ENCODE measurements at places on chromosomes 4 and X.

- no peak for DNase-seq
Observed at GRCh38 chr4:87077914-87078585, 142.4 kb downstream of the KLHL8 start.

- no peak for DNase-seq
Observed at GRCh38 chrX:107675823-107676555, 47.7 kb downstream of the PRPS1 start.

- DNase-seq: no peak
Observed at GRCh38 chr4:34178476-34178875, 2065.8 kb downstream of the ARAP2 start.

DNA sequence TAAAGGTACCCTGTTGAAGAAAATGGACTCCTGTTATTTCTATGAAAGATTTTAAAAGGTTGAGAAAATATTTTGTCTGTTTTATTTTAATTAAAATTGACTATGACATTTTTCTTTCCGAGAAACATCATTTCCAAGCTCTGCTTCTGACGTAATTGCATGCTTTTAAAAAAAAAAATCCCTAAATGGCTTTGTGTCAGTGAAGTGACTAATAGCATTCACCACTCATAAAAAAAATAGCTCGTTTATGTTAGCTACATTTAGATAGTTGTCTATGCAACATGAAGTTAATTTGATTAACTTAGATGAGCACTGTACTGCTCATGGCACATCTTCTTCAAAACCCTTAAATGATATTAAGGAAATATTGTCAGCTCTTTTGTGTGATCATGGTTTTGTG lies 105.1 kb upstream of the KLHL13 start:
- DNase-seq: no peak

DNA sequence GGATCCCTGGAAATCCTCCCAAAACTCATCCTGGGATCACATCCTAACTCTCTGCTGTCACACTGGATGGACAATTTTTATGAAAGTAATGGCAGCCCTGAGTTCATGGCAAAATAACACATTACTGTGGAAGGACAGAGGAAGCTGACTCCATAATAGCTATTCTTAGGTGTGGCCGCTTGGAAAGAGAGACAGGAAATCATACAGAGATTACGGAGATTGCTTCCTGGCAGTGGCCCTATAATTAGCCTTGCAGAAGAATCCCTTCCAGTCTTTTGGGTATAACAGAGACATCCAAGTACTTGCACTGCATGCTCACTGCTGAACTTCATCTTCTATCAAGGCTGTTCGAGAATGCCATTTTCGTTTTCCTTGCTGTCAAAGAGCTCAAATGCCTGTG lies 133.1 kb upstream of the VCX start:
- no peak for DNase-seq

DNA sequence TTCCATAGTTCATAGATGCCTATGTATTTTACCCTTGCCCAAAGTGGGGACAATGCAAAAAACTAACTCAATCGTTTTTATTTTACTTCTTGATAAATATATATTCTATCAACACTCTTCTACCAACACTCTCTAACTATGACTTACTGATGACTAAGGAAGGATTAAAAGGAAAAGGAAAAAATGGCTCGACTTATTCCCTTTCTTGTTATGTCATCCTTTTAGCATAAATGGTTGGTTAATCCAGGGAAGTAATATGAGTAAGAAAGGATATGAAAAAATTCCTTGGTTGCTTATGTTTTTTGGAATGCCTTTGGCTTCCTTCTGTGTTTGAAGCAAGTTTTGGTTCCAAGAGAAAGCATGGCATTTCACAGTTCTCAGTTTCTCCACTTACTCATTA lies 1087.1 kb downstream of the C4orf33 start:
- DNase-seq: no peak

GRCh38 chr4:182531555-182532162 lies 288.5 kb downstream of the TENM3 start:
- no peak for DNase-seq

DNA sequence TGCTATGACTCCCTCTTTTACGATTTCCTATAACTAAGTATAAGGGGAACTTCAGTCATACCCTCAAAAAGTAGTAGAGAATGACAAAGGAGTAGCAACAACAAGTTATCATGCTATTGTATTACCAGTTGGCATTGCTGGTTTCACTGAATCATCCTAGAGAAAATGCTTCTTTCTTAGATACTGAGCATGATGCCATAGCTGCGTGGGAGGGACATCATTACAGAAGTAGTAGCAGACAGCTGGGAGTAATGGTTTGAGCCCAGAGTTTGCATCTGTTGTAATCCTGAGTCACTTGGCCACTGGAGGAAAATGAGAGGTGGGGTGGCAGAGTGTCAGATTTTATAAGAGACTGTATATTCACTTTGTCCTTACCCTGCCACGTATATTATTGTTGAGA lies 38.6 kb downstream of the MTMR1 start:
- DNase-seq: no peak

- DNase-seq: peak; percentile 38
Observed at GRCh38 chrX:85963736-85964135, 83.6 kb downstream of the CHM start.

DNA sequence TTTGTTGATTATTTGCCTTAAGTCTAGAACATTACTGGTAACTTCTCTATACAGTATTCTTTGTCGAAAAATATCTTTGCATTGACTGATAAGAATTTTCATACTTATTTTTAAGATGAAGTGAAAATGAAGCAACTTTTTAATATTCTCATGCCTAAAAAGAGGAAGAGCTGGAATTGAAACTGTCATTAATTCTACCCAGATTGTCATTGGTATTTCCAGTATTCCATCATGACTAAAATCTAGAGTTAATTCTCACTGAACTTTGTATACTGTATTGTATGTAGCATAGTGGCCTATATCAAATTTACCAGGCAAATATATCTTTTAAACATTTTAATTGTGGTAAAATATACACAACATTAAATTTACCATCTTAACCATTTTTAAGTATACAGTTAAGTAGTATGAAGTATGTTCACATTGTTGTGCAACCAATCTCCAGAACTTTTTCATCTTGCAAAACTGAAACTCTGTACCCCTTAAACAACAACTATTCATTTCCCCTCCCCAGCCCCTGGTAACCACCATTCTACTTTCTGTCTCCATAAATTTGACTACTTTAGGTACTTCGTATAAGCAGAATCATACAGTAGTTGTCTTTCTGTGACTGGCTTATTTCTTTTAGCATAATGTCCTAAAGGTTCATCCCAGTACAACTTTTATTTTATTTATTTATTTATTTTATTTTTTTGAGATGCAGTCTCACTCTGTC lies 24.3 kb upstream of the ZNF41 start:
- DNase-seq: no peak

GRCh38 chr4:168737806-168738172 lies 240.9 kb downstream of the PALLD start:
- DNase-seq: no peak

- no peak for DNase-seq
Observed at GRCh38 chrX:133645977-133646718, 230.9 kb upstream of the GPC4 start.

DNA sequence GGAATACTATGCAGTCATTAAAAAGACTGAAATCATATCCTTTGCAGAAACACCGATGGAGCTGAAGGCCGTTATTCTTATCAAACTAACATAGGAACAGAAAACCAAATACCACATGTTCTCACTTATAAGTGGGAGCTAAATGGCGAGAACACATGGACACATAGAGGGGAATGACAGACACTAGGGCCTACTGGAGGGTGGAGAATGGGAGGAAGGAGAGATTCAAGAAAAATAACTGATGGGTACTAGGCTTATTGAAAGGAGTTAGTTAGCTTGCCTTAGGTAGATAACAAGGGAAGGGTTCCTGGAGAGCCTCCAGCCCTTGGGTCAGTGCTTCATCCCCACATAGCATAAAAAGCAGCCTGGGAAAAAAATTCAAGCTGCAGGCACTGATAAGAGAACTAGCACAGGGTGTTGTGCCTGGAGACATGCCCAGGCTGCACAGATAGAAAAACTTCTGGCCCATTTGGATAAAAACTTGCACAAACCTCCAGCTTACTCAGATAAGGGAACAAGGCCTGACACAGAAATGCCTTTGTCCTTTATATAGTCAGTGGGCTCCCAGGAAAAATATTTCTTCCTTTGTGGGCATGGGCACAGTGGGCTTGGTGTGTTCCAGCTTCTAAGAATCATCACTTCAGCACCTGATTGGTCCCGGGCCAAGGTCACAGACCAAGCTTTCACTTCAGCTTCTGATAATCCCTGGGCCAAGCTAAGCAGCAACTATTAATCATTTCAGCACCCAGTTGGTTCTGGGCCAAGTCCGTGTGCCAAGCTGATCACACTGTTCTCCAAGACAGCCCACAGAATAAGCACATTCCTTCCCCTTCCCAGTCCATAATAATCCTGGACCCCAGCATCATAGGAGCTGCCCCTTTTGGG lies 23.1 kb upstream of the PWWP3B start:
- DNase-seq: no peak

DNA sequence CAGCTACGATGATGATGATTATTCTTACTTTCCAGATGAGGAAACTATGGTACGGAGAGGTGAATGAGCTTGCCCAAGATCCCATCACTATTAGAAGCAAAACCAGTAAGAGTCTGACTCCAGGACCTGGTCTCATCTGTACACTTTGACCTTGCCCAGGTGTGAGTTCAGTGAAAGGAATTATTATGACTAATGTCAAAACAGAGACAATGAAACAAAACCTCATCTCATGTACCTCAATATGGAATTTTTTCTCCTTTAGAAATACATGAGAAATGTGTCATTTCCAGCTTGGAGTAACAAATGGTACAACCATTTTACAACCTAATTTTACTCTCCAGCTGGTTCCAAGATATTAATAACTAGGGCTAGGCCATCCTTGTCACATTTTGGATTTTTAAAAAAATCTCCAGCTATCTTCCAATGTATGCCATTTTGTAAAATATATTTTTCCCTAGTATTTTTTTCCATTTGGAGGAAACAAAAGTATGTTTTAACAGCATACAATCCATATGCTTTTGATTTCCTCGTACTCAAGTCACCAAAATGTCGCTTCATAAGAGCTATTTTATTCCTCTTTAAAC lies 213.8 kb downstream of the PTTG2 start:
- no peak for DNase-seq

- no peak for DNase-seq
Observed at GRCh38 chr4:143352720-143353119, 16.0 kb downstream of the GAB1 start.

- DNase-seq: no peak
Observed at GRCh38 chr4:33349376-33349775, 2629.2 kb downstream of the PCDH7 start.

DNA sequence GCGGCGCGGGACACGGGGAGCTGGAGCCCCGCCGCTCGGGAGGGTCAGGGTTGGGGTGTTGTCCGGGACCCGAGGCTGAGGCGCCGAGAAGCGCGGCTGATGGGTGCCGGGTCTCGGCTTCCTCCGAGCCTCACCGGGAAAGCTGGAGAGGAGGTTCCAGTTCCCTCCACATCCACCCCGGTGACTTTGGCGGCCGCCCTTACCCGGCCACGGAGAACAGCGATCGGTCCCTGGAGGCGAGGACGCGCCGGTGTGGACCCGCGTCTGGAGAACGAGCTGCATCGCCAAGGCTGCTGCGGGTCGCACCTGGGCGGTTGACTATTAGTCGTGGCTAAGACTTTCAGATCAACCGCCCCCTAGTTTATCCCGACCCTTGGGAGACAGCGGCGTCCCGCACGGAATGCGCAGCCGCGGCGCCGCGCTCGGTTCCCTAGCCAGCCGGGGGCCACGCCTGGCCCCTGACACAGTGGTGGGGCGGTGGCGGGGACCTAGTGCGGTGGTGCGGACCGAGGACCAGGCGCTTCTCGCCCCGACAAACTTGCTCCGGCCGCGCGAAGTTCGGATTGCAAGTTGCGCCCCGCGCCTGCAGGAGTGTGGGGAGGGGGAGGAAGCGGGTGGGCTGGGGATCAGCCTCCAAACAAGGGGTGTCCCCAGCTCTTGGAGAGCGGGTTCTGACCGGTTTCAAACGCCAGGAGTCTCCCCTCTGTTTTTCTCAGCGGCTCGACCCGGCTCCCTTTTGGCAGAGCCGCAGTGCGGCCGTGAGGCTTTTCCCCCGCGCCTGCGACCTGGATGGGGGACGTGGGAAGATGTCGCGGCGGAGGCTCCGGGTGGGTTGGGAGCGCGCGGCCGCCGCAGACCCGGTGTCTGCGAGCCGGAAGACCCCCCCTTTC lies 568 bp downstream of the FHDC1 start:
- peak; percentile 50 for DNase-seq

DNA sequence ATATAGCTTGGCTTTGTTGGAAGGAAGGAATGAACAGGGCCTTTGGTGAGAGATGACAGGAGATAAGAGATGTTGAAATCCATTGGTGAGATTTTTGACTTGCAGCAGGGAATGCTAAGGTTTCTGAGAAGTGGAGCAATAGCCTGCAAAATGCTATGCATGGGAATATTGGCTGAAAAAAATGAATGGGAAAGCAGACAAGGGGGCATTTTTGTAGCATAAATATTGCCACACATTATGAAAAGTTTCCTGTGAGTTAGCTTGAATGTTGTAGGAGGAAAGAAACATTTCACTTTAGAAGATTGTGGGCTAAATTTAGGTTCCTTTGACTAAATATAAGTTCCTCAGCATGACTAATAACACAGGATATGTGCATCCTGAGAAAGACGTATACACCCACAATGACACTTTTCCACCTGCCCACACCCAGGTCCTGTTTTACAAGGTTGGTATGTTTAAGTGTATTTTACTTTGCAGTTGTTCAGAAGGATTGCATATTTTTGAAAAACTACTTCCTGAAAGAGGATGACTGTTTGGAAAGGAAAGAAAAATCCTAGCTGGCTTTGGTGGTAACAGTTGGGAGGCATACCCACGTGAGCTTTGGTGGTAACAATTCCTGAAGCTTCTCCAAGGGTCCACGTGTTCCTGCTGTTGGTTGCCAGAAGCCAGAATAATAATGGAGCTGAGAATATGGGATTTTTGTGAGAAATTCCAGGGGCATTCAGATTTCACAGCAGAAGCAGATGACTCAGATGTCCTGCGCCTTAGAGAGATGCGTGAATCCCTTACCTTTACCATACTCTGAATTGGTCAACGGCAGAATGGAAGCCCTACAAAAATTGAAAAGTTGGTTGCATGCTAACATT lies 28.5 kb downstream of the PHEX start:
- DNase-seq: no peak

DNA sequence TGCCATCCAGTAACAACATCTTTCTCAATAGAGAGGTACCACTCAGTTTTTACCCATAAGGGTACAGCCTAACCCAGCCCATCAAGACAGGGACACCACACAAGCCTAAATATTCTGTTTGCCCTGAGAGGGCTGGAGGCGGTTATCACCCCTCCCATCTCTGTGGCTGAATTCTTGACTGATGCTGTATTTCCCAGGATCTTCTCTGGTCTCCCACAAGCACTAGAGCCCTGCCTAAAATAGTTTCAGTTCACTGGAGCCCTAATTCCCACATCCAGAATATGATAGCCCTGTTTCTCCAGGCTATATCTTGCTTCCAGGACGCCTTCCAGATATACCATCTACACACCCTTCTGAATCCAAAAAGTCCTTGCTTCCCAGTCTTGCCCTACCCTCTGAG lies 91.6 kb upstream of the NMU start:
- no peak for DNase-seq

- no peak for DNase-seq
Observed at GRCh38 chrX:49162620-49163019, at the start of gene MAGIX. MAGIX (plus strand) TSS chrX:49162758; CDS start chrX:49162890, 132 bp downstream.

GRCh38 chr4:37922328-37922727 lies 31.4 kb downstream of the TBC1D1 start:
- DNase-seq: no peak

GRCh38 chr4:23242962-23243361 lies 550.2 kb downstream of the GBA3 start:
- DNase-seq: no peak

GRCh38 chr4:147928400-147928799 lies 196.5 kb downstream of the ARHGAP10 start:
- DNase-seq: no peak
